ENCODE measurements at places on chromosomes 13 and 19.

DNA sequence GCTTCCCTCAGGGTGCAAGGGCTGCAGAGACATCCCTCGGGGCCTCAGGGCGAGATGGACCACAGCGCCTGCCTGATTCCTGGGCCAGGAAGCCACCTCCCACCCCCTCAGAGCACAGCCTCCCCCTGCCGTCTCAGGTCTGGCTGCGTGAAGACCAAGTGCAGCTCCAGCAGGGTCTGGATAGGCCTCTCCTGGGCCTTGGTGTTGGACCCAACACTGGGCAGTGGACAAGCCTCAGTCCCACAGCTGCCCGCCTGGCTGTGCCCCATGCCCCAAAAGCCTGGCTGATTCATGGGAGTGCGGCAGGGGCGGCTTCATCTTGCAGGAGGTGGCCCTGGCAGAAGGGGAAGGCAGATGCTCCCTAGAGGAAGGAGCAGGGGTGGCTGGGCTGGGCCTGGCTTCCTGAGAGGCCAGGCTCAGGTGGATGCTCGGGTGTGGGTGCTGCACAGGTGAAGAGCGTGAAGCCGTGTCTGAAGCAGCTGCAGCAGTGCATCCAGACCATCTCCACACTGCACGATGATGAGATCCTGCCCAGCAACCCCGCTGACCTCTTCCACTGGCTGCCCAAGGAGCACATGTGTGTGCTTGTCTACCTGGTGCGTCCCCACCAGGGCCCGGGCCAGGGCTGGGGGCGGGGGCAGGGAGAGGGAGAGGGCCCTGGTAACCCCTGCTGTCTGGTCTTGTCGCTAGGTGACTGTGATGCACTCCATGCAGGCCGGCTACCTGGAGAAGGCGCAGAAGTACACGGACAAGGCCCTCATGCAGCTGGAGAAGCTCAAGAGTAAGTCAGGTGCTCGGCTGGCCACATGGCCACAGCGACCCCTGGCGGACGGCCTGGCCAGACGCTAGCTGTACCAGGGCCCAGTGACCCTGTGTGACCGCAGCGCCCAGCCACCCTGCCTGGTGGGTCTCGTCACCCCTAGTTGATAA is 21.7 kb downstream of the MAU2 start:
- DNase-seq: no peak

DNA sequence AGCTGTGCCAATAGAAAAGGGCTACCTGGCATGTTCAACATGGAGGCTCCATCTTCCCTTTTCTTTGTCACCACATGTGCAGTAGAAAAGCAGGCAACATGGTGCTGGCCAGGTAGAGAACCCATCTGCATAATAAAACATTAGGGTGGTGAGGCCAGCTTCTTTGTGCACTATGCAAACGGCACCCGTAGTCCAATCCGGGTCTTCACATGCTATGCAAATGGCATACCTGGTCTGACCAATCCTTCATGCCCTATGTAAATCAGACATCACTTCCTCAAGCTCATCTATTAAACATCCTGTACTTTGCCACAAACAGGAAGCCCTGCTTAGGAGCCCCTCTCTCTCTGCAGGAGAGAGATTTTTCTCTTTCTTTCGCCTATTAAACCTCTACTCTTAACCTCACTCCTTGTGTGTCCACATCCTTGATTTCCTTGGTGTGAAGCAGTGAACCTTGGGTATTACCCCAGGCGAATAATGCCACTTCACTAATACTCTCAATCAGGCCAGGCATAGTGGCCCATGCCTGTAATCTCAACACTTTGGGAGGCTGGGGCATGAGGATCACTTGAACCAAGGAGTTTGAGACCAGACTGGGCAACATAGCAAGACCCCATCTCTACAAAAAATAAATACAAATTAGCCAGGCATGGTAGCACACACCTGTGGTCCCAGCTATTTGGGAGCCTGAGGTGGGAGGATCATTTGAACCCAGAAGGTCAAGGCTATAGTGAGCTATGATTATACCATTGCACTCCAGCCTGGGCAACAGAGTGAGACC is 111.3 kb upstream of the MRI1 start:
- DNase-seq: no peak

DNA sequence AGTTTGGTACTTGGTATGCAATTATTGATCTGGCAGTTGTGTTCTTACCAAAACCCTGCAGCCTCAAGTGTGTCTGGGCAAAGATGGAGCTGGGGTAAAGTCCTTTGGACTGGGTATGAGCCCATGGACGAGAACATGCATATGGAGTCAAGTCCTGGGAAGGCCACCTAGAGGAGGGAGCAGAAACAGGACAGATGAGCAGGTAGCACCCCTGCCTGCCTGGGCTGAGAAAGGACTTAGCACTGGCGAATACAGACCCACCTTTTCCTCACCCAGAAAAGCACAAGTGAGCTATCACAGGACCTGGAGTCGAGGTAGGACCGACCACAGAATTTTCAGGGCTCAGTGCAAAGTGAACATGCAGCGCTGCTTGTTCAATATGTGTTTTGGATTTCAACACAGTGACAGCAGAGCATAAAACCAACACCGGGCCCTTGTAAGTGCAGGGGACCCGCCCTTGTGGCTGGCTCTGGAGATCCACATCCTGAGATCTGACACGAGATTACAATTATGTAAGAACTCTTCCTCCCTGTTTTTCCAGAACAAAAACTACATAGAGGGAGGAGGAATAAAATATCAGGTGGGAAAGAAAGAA is 25.9 kb downstream of the IGFL2 start:
- no peak for DNase-seq

DNA sequence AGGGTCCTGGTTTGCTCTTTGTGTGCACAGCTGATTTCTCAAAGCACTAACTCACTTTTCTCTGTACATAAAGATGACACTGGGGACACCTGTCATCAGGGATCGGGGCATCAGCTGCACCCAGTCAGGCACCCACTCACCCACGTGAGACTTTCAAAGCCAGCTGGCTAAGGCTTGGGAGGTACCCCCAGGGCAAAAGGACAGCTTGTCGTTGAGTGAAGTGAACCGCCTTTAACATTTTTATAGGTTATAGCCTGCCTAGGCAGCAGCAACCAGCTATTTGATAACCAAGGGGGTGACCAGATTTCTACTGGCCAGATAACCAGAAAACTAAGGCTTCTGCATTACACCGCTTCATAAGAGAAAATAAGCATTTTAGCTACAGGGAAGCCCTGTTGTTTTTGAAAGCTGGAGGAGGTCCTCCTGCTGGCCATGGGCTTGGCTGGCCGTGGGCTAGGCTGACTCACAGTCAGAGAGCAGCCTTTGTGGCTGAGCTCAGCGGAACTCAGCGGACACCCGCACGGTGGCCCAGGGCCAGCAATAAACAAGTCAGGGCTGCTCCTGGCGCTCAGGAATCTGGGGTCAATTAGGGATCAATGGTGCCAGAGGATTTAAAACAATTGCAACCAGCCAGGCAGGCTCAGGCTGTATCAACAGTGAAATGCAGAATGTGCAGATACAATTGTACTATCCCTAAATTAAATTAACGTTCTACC is 57.1 kb downstream of the ALOX5AP start:
- DNase-seq: no peak

- DNase-seq: no peak
Measured at GRCh38 chr19:2048959-2049740, 1.9 kb downstream of the MKNK2 start.

DNA sequence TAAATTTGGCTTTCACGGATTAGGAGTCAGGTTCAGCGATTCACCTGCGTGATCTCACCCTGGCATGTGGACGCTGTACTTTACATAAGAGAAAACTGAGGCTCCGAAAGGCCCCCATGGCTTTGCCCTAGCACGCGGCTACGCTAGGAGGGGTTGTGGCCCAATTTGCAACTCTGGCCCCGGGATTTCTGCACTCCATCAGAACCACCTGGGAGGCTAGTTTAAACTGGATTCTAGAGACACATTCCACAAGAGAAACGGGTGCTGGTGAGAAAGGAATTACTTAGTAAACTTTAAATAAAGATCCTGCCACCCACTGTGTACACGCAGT is 6.2 kb downstream of the BCL3 start:
- no peak for DNase-seq

- no peak for DNase-seq
Measured at GRCh38 chr19:55339889-55340783, 460 bp downstream of the KMT5C start.

DNA sequence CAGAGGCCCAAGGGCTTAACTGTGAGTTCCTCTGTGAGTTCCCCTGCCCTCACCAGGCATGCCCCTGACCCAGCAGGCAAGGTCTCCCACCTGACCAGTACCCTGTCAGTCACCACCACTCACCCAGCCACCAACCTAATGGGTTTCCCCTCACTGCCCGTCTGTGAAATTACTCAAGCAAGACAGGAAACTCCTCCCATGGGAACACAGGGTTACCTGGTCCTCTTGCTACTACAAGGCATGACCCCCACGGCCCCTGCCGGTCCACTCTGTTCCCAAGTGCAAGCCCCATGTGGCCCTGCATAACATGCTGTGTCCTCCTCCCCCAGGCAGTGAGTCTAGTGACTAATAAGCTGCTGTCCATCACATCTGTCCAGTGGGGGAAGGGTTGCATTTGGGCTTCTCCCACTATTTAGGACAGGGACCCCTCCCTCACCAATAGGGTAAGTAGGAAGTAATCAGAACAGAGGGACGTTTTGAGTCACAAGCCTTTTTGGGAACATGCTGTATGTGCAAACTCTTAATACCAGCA is 8.0 kb upstream of the DHRS12 start:
- DNase-seq: no peak

GRCh38 chr13:110408286-110408685 is 101.2 kb downstream of the COL4A2 start:
- DNase-seq: no peak

DNA sequence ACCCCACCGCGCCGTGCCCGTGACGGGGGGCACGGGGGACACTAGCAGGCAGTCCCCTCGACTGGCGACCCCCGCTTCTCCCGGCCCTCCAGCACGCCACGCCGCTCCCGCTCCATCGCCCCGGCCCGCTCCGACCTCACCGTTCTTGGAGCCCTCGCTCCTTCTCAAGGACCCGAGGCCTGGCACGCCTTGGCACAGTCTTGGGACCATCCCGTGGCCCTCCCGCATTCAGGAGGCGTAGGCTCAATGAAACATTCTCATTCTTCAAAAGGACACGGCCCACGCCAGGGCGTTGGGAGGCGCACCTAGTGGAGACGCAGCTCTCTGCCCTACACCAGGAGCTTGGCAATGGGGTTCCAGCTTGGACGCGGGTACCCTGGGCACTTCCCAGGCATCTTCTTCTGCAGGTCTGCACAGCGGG is 473 bp upstream of the CERS1 start:
- no peak for DNase-seq

Data from NCI-H187 treated with DMSO at 0.1 percent for 48 hours (cell line).